ENCODE measurements at places on chromosomes 6 and 20. TPM values are rescaled to one million over a fixed set of nuclear protein-coding genes. Genes with fewer than 3 reads are reported as not detected.

The PNPLA1 gene
- total RNA-seq = not detected

- no peak for DNase-seq
Measured at GRCh38 chr6:16327777-16328325, 89.5 kb downstream of the GMPR start.

GRCh38 chr6:73394577-73395354 is at the start of gene DDX43:
TSS of gene DDX43 (plus strand) at chr6:73394828. CDS start at chr6:73394906, 78 bp downstream.
- DNase-seq = no peak

DNA sequence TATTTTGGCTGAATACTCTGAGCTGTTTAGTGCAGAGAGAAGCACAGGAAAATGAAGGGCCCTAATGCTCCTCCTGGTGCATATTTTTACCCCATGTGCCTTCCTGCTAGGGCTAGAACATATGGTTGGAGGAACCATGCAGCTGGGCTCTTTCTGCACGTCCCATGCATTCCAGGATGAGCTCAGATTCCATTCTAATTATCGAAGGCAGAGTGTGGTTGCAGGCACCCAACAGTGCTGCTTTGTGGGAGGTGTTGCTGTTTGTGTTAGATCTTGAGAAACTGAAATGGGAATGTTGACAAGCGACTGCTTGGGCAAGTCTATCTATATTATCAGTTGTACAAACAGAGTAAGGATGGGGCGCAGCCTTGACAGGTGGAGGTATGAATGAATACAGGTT is 419.5 kb downstream of the DHX35 start:
- DNase-seq = no peak

DNA sequence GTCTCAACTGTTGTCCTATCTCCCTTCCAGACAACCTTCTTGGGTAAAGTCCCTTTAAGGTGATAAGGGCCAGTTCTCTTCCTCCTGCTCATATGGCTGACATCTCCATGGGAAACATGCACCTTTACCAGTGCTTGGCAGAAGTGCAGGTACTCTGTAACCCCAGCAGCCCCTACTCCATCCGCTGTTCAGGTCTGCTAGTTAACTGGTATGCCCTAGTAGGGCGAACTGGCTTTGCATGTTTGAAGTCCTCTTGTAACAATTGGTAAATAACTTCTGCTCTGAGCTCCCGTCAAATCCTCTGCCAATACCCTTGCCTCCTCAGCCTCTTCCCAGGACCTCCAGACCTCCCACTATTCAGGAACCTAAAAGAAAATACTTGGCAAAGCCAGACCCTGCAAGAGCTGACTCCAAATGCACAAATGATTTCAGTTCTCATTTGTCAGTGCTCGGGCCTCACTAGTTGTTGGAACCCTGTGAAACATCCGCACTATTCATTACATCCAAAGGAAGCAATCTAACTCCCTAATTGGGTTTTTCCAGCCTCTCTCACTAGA is 703.7 kb downstream of the MAFB start:
- no peak for DNase-seq

- DNase-seq = no peak
Measured at GRCh38 chr20:24959591-24960301, 10.7 kb downstream of the CST7 start.

DNA sequence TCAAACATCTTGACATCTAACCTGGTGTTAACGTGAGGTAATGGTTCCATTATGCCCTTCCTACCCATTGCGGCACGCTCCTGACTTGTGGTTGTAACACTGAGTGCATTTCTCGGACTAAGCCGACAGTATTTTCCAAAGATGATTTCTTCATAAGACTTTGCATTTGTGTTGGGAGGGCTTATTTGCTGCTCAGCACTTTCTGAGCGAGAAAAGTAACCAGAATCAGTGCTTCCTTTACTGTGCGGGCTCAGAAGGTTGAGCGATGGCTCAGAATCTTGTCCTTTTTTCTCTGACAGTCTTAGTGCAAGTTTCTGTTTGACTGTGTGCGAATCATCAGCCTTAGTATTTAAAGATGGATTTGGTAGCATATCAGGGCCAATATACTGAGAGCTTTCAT is 171.7 kb downstream of the HIVEP2 start:
- DNase-seq = no peak

DNA sequence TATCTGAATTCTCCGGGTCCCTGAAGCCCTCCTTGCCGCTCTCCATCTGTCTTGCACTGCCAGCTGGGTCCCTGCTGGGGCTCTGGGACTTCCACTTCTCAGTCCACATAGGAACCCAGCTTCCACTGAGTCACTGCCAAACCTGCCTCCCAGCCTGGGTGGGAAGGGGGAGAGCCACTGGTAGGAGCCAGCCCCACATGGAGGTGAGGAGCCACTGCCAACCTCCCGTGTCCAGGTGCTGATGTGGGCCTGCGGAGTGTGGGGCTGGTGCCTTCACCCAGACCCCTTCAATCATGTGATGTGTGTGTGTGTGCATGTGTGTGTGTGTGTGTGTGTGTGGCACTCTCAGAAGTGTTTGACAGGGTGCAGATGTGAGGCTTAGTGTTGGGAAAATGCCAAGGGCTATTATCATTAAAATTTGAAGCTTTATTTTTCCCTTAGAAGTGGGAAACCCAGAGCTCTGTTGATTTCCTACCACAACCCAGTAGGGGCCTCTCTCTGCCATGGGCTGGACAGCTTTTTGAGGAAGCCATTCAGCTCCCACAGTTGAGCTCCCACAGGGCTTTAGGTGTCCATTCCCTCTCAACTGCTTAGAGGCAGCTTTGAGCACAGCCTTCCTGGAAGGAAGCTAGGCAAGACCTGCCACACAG is 9.3 kb upstream of the SGK2 start:
- no peak for DNase-seq

DNA sequence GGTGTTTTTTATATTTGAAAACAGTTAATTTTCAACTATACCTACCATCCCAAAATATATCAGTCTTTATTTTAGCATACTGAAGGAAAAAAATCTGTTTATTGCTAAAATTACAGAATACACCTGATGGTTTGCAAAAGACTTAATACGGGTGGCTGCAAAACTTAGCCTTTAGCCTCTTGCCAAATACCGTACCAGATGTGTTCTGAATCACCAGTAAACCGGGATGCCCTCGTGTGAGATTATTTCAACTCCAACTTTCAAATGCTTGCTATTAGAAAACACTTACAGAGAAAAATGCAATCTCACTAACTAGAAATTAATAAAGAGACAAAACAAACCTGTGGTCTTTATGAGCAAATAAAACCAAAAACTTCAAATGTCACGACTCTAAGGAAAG is 36.0 kb downstream of the REV3L start:
- DNase-seq = no peak

GRCh38 chr6:122399055-122399347 is 451 bp upstream of the HSF2 start:
- DNase-seq = no peak

DNA sequence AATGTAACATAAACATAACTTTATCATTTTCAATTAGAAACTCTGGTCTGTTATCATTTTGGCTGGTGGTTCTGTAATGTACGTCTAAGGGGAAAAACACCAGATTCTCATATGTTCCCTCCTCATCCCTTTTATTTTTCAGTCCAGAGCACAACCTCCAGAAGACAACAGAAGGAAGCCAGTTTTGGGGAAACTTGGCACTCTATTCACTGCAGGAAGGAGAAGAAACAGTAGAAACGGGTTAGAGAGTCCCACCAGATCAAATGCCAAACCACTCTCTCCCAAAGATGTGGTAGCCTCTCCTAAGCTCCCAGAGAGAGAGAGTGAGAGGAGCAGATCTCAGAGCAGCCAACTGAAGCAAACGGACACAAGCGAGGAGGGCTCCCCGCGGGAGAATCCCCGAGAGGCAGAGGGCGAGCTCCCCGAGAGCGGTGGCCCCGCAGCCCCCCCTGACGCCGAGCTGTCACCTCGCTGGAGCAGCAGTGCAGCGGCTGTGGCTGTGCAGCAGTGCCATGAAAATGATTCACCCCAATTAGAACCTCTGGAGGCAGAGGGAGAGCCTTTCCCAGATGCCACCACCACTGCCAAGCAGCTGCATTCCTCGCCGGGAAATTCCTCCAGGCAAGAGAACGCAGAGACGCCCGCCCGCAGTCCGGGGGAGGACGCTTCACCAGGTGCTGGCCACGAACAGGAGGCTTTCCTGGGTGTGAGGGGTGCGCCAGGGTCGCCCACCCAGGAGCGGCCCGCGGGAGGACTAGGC is 117.8 kb downstream of the RTN4IP1 start:
- peak; percentile 75 for DNase-seq

DNA sequence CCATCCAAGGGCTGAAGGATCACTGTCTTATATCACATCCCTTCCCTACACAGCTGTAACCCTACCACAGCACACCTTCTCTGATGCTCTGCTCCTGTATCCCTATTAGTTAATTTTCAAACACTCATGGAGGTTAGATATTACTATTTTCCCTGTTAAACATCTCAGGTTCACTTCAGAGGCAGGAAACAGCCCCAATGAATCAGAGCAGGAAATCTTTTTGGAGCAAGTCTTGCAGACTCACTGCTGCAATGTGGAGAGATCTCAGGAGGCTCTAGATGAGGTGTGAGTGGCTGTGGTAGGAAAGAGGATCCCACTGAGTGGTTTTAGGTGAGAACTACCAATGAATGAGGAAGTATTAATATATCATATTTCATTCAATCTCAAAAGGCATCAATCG is 19.7 kb upstream of the HTR1B start:
- no peak for DNase-seq

The HLA-DQA1 gene
- total RNA-seq = not detected

- no peak for DNase-seq
Measured at GRCh38 chr20:55746723-55747122, 258.6 kb downstream of the CBLN4 start.

The B3GALT4 gene
- 0.19 TPM for total RNA-seq

DNA sequence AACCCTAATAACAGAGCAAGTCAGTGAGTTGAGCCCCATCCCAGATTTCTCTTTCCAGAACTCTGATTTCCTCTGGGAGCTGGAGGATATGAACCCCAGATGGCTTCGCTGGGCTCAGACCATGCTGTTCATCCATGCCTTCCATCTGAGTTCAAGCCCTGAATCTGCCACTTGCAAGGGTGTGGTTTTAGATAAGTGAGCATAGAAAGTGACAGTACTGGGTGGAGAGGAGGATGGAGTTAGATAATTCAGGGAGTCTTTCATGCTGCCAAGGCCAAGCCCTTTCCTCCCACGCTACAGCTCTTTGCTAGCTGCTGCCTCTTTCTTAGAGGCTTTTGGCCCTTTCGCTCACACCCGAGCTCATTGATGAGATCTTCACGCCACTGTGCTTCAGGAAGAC is 57.2 kb upstream of the MAFB start:
- DNase-seq = no peak

The BPIFB4 gene
- not detected for total RNA-seq

GRCh38 chr6:91243436-91243835 is 656.6 kb upstream of the MAP3K7 start:
- DNase-seq = no peak

The RGS17 gene
- 33.6 TPM for total RNA-seq
